ENCODE measurements at places on chromosomes 4 and X.

- no peak for DNase-seq
Measured at GRCh38 chrX:38438321-38438720, 85.9 kb downstream of the OTC start.

GRCh38 chr4:86416081-86416480 lies 56.2 kb upstream of the MAPK10 start:
- DNase-seq: no peak

DNA sequence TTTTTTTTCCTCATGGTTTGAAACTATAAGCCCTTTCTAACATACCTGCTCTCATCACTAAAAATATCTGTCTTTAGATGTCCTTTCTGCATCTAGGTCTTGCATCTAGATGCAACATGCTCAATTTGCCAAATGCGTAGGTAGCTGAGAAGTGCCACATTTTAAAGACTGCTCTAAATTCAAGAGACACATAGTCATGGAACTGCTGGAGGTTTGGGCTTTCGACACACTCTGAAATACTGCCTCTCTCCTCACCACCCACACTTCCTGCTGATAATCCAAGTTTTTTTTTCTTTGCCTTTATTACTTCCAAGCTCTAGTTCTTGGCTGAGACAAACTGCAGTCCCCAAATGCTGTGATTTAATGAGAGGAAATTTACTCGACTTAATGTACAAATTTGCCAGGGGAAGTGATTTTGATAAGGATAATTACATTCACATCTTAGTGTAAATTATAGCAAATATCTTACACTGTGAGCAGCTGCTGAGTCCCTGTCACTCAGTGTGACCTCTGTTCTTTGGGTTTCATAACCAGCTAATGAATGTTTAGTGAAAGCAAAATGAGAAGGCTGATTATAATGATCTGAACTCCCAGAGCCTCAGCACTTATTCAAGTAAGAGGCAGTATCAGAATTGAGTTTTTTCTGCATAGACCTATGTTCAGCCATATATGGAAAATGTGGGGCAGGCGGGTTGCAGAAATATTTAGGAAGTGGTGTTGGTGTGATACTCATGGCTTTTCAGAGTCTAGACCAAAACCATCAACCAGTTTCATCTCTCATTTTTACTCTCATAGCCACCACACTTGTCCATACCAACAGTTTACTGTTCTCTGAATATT lies 31.3 kb downstream of the DRD5 start:
- no peak for DNase-seq

GRCh38 chr4:159103384-159103990 lies 608 bp downstream of the RAPGEF2 start:
- DNase-seq: peak; percentile 66

DNA sequence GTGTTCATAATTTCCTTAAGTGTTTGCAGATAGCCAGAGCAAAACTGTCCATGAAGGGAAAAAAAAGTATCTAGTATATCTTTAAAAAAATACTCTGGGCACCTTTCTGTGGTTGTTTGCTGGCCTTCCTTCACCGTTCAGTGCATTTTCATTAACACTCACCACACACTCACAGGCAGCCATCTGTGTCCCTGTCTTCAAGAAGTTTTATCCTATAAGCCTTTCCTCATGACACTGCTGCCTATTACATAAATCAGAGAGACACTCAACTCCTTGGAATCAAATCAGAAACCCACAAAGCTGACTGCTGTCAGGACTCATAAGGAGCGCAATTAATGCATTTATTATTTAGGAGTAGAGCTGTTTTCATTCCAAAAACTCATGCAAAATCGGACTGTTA lies 1720.2 kb downstream of the PCDH7 start:
- no peak for DNase-seq

GRCh38 chrX:153609917-153610835 lies 11.2 kb upstream of the CCNQ start:
- DNase-seq: peak; percentile 8

GRCh38 chr4:121255986-121256750 lies 92.0 kb upstream of the TNIP3 start:
- no peak for DNase-seq

DNA sequence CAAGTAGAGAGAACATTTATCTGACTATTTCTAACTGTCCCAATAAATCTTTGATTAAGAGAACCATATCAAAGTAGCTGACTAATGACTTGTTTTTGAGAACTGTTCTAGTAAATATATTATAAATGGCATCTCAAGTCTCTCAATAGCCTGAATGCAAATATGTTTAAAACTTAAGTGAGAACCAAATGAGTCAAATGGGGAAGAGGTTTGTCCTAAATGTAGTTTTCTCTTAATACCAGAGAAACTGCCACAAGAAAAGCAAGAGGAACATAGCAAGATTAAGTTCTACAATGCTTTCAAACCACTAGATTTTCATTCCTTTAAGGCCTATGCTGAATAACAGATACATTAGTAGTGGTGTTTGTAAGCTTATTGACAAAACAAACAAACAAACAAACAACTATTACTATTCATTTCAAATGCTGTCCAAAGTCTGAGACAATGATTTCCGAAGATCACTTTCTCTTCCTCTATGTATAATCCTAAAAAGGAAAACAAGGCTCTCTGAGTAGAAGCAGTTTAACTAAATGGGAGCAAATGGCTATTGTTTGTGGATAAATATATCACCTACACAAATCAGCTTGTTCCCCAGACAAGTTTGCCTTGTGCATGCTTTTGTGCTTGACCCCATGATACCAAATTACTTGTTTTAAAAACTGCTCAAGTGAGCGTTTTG lies 408.4 kb upstream of the EMCN start:
- no peak for DNase-seq

GRCh38 chr4:151641167-151641566 lies 119.6 kb downstream of the GATB start:
- no peak for DNase-seq

GRCh38 chrX:16258882-16259281 lies 91.6 kb downstream of the MAGEB17 start:
- no peak for DNase-seq

DNA sequence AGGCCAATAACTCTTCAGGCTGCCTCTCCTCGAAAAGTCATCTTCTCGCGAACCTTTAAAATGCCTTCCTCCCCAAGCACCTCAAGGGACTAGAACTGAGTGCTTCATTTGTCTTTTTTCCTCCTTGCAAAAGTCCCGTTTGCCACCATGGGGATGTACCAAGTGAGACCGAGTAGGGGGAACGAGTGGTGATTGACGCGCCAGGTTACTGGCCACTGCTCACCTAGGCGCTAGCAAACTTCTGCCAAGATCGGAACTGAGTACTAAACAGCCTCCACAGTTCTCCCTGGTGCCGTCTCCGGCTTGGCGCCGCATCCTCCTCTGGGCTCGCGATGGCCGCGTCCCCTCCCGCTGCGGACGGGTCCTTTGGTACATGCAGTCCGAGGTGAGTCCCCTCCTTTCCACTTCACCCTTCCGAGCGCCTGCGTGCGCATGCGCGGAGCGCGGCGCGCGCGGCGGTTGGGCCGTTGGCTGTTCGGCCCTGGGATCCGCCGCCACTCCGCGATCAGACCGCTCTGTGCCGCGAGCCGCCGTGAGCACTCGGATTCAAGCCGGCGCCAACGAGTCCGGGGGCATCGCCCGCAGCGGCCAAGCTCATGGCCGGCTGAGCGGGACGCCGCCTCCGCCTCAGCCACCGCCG lies at the start of gene CDK16:
Gene CDK16 (plus strand): TSS at position 402 of the 640 bp plus-strand sequence. CDS start 4,877 bp downstream, outside the sequence.
- DNase-seq: peak; percentile 26

GRCh38 chrX:44042751-44043150 lies 69.6 kb upstream of the NDP start:
- no peak for DNase-seq

- no peak for DNase-seq
Measured at GRCh38 chr4:48635980-48636379, 144.1 kb downstream of the FRYL start.

- DNase-seq: no peak
Measured at GRCh38 chrX:101337776-101338271, 10.7 kb downstream of the TIMM8A start.

- DNase-seq: no peak
Measured at GRCh38 chr4:120841580-120841979, 80.9 kb downstream of the PRDM5 start.

- DNase-seq: no peak
Measured at GRCh38 chrX:136452614-136453013, 35.1 kb upstream of the BRS3 start.

- DNase-seq: no peak
Measured at GRCh38 chrX:123311486-123311885, 127.4 kb downstream of the GRIA3 start.

- no peak for DNase-seq
Measured at GRCh38 chr4:151712777-151713176, 48.0 kb downstream of the GATB start.

- DNase-seq: no peak
Measured at GRCh38 chr4:10253765-10254164, 137.2 kb upstream of the WDR1 start.

DNA sequence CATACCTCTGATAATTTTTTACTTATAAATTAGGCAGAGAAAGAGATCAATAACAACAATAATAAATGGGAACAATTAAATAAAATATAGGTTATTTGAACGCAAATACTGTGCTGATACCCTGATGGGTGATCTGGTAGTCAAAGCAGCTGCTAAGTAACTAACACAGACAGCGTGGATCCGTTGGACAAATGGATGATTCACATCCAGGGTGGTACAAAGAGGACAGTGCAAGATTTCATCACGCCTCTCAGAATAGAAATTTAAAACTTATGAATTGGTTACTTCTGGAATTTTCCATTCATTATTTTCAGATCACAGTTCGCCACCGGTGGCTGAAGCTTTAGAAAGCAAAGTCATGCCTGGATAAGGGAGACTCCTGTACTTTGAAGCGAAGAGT lies 1066.0 kb upstream of the ADGRL3 start:
- DNase-seq: no peak

Data from NCI-H510A (cell line).